ENCODE measurements at places on chromosomes 3 and 15.
A peak's percentile ranks its signal among the peaks of the same experiment; 100 is the strongest.

GRCh38 chr3:42122261-42123011, 31.3 kb downstream of the TRAK1 start:
- no peak for DNase-seq

DNA sequence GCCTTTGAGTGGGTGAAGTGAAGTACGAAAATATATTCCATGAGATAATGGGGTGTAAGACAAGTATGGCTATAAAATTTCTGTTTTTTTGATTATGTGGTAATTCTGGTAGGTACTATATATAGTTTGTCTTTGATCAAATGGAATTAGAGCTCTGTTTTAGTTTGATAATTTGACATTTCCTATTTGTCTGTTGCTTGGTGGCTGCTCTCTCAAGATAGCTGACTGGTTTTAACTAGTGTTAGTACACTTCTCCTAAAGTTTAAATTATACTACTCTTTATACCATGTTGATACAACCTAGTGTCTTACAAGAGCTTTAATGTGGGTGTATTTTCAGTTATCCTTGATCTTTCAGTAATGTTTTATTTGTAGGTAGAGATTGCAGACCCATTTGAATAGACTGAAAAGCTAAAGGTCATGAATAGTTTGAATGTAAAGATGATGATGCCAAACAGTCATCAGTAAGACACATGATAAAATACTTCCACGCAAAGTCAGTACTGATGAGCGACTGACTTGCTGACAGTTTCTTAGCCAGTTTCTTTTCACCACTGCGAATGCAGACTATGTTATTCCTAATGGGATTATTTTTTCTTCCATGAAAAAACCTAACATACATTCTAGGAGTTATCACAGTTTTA, 15.2 kb downstream of the SACM1L start:
- DNase-seq = no peak

DNA sequence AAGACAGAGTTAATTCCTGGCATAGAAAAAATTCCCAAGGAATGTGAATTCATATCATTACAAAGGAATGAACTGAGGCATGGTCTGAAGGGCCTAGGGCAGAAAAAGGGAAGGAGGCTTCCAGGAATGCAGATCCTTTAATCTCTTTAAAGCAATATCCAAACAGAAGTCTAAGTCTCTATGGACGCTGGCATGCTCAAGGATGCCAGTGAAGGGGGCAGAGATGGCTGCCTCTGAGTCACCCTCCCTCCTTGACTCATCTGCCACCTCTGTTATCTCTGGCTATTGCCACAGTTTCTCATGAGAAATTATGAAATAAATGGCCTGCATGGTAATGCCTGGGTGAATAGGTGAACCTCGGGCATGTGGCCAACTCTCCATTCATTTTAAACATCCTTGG, 96.3 kb upstream of the BCL6 start:
- no peak for DNase-seq

GRCh38 chr3:133490468-133491351, 82.8 kb upstream of the CDV3 start:
- DNase-seq = peak; percentile 51

GRCh38 chr3:25870452-25870851, 80.6 kb downstream of the OXSM start:
- DNase-seq = no peak

GRCh38 chr15:57379487-57379886, 3.2 kb downstream of the CGNL1 start:
- DNase-seq = no peak

GRCh38 chr3:170414202-170414663, 4.4 kb upstream of the CLDN11 start:
- peak; percentile 8 for DNase-seq

DNA sequence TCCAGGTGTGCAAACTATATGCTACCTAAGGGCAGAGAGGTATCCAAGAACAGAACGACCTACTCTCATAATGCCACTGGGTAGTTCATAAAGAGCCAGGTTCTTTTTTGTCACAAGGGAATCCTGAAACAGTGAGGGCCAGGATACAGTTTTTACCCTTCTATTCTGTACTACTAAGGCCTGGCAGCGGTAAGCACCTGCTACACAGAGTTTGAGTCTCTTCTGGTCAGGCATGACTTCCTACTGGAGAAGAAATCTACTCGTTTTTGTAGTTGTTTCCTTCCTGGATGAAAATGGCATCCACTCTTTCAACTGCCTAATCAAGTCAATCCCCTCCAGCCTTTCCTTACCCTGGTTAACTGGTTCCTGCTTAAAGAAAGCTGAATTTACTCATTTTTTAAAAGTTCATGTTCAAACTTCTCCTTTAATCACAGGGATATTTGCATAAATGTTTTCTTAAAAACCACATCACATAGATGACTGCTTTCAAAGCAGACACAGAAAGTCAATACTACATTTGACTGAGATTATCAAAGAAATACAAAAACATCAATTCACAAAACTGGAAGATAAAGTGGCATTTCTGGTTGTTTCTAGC, 40.0 kb downstream of the MAP4 start:
- no peak for DNase-seq

DNA sequence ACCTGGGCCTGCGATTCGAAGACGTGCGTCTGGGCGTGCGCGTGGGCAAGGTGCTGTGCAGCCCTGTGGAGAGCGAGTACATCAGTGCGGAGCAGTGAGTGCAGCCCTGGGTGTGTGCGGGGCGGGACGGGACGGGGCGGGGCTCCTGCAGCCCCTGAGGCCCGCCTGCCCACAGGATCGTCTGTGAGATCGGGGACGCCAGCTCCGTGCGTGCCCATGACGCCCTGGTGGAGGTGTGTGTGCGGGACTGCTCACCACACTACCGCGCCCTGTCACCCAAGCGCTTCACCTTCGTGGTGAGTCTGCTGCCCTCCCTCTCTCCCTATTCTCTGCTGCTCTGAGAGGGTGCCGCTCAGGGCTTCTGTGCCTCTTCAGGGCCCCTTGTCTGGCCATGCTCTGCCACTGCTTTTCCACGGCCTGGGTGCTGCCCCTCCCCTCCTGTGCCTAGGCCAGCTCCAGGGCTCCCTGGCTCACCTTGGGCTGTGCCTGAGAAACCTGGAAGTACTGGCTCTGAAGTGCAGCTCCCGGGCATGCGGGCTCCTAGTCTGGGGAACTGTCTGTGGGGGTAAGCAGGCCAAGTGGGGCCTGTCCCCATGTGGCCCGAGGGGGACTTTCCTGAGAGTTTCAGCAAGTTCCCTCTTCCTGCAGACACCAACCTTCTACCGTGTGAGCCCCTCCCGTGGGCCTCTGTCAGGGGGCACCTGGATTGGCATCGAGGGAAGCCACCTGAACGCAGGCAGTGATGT, 31.8 kb downstream of the PLXNA1 start:
- DNase-seq = no peak

DNA sequence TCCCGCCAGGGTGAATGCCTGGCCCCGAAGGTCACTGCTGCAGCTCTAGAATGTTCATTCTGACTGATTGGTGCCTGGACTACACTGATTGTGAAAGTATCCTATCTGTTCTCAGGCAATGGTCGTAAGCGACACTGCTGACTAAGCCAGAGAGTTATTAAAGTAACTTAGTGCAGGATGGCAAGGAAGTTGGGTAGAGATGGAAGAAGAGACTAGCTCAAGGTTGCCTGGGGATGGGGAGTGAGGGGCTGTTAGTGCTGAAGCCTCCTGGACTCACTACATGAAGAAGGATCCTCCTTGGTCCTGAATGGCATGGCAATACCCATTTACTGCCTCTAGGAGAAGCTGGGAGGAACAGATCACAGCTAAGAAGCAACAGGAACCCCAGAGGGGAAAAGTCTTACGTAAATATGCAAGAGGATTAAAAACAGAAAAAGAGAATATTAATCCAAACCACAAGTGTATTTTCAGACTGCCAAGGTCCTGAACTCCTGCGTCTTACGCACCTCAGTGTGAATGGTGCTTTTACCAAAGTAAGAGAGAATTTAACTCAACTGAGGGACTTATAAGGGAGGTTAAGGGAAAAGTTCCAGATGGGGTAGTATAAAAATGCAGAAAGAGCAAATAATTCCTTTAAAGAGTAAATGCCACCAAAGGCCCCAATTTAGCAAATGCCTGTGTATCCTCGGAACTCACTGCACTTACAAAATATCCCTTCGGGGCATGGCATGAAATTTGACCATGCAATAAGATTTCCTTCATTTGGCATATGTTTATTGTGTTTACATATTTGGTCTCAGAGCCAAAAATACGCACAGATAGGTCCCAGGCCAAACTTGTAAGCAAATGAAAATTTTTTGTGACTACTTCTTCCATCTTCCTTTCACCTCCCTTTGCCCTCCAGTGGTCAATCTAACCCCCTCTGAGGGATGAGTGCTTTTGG, 64.0 kb upstream of the DGKG start:
- DNase-seq = no peak

GRCh38 chr3:141853081-141853601, 23.3 kb upstream of the ATP1B3 start:
- no peak for DNase-seq

DNA sequence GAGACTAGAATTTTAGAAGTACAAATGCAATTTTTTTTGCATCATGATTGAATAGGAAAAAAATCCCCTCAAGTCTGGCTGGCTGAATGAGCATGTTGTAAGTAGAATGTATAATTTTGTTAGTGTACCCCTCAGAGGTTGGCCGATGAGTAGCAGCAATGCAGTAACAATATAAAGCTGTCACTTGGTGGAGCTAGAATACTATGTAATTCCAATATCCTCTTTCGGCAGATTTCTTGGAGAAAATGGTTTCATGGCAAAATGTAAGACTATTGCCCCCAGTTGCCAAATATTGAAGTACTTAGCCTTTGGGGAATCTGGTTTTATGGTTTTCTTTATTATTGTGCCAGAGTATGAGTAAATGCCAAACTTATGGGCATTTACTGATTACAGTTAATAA, 39.8 kb upstream of the SGO1 start:
- no peak for DNase-seq

DNA sequence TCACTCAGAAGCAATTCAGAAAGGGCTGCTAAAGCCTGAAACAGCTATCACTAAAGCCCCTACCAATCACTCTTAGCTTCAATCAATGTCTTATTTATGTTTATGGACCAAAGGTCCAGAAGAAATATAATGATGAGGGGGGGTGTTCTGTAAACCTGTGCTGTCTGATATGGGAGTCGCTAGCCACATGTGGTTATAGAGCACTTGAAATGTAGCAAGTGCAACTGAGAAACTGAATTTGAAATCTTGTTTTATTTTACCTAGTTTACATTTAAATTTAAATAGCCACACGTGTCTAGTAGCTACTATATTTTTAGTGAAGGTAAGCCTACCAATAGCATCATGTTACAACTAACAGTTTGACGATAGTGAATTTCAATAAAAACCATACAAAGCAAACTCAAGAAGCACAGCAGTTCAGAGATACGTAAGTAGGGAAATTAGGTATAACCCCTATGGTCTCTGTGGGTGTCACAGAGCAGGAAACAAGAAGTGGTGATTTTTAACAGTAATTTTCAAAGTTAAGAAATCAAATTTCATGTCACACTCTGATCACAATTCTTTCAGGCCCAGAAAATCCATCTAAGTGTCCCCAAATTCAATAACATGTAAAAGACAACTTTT, 3.6 kb downstream of the POU1F1 start:
- DNase-seq = no peak

- no peak for DNase-seq
Observed at GRCh38 chr15:33099739-33100138, 94.8 kb downstream of the FMN1 start.

GRCh38 chr3:16907243-16907642, 22.5 kb downstream of the PLCL2 start:
- no peak for DNase-seq

GRCh38 chr3:12944849-12945248, 103.5 kb upstream of the RPL32 start:
- DNase-seq = no peak
